ENCODE measurements at places on chromosomes 2 and 18.
A peak's percentile ranks its signal among the peaks of the same experiment; 100 is the strongest.

- DNase-seq = no peak
Measured at GRCh38 chr2:118223992-118224894, 136.0 kb downstream of the INSIG2 start.

DNA sequence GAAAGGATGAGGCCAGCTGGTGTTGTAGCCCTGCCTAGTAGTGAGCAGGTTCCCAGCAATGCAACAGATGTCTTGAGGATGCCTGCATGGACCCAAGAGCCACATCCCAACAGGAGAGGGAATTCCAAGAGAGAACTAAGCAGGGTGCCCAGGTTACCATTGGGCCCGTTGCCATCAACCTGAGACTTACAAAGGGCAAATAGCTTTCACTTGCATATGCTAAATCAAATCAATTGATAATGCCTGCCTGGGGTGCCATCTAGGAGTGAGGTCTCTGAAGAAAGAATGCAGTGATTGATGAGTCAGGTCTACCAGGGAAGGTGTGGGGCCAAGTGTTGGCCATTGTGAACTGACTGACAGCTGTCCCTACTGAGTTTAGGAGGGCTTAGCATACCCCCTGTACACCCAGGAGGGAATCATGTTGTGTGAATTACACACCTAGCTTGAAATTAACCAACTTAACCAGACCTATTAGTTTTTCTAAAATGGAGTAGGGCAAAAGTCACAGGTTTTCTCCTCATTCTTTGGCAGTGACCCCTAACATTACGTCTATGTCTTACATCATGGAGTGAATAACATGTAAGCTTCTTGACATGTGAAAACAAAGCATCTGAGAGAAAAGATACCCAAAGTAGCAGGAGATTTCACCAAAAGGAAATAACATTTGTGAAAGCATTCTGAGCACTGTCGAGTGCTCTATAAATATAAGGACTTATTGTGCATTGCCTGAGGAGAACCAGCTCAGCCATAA, 32.3 kb downstream of the FHOD3 start:
- no peak for DNase-seq

DNA sequence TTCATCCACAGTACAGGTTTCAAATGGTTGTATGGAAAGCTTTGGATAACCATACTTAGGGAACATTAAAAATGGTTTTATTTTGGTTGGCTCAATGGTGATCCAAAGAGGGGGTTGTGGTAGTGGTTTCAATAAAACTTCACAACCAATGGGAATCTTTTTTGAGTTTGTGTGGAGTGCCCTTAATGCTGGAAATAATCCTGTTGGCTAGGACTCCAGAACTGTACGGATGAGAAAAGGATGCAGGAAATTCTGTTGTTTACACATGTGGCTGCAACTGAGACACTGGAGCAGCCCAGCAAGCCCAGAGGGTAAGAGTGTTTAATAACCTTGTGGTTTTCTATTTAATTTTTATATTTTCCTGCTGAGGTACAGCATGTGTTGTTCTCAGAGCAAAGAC, at the start of gene CCDC102B:
CCDC102B (plus strand) TSS at position 210 of the 400 bp plus-strand sequence. CDS start 38,684 bp downstream, outside the sequence.
- DNase-seq = no peak

GRCh38 chr2:200966770-200967169, 3.3 kb upstream of the ORC2 start:
- DNase-seq = no peak

- DNase-seq = no peak
Measured at GRCh38 chr2:72147303-72147971, at the start of gene CYP26B1. Gene CYP26B1, minus strand, starts transcription at chr2:72147862. Its CDS starts 28 bp downstream, at chr2:72147834.

GRCh38 chr2:20182241-20182931, 42.5 kb downstream of the SDC1 start:
- no peak for DNase-seq

DNA sequence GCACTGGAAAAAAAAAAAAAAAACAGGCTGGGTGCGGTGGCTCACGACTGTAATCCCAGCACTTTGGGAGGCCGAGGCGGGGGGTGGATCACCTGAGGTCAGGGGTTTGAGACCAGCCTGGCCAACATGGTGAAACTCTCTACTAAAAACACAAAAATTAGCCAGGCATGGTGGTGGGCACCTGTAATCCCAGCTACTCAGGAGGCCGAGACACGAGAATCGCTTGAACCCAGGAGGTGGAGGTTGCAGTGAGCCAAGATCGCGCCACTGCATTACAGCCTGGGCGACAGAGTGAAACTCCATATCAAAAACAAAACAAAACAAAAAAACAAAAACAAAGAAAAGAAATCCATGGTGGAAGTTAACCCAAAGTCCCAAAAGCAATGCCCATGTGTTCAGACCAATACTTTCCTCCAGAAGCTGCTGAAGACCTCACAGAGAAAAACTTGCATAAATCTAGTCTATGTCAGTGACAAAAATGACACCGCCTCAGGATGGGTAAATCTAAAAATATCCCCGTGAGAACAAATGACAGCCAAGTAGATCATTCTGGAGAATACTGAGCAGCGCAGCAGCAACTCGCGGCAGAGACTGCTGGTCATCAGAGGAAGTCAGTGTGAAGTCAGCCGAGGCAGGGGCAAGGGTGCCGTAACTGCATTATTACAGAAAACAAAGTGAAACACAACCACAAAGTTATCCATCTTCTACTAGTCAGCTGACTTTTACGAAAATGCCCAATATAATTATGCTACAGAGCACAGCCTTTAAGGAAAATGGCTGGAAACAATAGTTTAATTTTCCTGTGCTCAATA, 41.0 kb downstream of the LPIN2 start:
- DNase-seq = peak; percentile 69

- no peak for DNase-seq
Measured at GRCh38 chr2:167715932-167716331, 531.5 kb downstream of the STK39 start.

GRCh38 chr2:14420851-14421250, 211.7 kb upstream of the LRATD1 start:
- DNase-seq = no peak

Data from kidney glomerular epithelial cell (primary cell).